ENCODE measurements at places on chromosomes 6 and 20.

DNA sequence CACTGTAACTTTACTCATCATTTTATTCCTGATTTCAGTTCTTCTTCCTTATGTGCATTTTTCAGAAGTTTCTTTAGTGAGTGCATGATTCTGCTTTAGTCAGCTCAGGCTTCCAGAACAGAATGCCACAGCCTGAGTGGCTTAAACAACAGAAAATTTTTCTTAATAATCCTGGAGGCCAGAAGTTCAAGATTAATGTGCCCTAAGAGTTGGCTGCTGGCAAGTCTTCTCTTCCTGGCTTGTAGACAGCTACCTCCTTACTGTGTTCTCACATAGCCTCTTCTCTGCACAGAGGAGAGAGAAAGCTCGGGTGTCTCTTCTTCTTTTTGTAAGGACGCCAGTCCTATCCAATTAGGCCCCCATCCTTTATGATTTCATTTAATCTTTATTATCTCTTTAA is 443.1 kb upstream of the RGS17 start:
- no peak for DNase-seq

DNA sequence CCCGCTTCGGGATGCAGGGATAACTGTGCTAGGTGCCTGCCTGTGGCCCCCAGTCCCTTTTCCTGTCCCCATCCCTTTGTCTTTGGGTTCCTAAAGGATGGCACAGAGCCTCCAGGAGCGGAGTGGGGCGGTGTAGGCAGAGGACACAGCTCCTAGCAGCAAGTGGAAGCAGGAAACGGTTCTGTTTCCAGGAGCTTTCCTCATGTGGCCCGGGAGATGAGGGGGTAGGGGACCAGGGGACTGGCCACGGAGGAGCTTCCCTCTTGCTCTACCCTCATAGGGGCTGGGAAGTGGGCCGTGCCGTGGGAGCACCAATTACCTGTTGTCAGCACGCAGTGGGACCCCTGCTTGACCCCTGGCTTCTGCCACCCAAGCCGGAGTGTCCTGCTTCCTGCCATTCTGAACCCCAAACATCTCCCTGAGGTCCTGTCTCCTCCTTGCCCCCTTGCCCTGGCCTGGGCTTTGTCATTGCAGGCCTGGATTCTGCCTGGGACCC is 76.9 kb downstream of the SRC start:
- DNase-seq: no peak

GRCh38 chr20:38001173-38001875 is 31.9 kb downstream of the TTI1 start:
- DNase-seq: peak; percentile 57

GRCh38 chr6:105374010-105374420 is 28.9 kb downstream of the PREP start:
- DNase-seq: peak; percentile 70

GRCh38 chr6:41777551-41778285 is 2.0 kb downstream of the FRS3 start:
- DNase-seq: no peak

DNA sequence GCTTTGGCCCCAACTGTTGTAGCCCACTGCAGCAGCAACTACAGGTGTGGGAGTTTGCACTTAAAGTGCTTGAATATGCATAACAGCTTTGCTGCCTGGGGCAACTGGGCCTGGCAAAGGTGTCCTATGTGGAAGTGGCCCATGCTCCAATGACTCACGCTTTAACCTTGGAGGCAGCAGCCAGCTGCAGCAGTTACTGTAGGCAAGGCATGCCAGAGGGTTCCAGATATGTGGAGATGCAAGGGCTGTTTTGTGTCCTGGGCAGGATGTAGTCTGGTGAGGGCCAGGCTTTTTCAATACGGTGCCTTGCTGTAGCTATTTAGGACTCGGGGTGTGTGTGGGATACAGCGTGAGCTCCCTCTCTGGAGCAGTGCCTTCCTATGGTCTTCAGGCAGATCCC is 150.3 kb downstream of the NKAIN2 start:
- no peak for DNase-seq
